Activated CD4-positive, alpha-beta T cell treated with anti-CD3 and anti-CD28 coated beads, Interleukin-2, amount 10 ng/mL, durations not matched to agents 24 days and 14 days (primary cell): ENCODE measurements at places on chromosomes 7 and 10. TPM values are rescaled to one million over a fixed set of nuclear protein-coding genes. Genes with fewer than 3 reads are reported as not detected.

Gene TDRD1
- 0.16 and 0.21 TPM in 2 replicates for total RNA-seq

DNA sequence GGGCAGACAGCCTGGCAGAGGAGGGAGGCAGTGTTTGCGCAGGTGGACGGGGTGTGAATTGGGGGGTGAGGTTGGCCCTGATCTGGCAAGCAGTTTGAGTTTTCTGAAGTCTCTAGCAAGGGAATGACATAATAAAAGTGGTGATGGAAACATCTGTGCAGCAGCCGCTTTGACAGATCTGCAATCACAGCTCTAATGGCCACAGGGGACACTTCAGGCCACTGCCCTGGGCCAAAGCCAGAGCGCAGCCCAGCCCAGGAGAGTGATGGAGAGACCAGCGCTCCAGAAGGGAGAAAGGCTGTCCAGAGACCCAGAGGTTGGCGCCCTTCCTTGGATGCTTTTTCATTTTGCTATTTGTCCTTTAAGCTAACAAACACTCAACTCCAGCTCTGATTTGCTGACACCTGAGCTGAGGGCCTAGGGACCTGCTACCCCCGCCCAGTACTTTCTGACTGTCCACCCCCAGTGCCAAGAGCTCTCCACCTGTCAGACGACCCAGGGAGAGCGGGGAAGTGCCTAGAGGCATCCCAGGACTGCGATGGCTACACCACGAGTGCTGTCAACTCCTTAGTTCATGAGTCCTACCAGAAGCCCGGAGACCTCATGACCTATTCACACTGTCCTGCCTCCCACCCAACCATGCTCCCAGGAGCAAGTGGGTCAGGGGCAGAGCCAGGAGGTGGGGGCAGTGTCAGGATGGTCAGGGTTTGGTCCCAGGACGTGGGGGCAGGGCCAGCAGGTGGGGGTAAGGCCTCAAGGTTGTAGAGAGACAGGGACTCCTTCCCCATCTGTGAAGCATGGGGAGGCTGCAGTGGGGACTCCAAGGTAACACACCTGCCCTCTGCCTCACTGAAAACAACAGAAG, 112.6 kb downstream of the PRKAG2 start:
- peaks cover 2% of the 10 kb centered on the region for H3K36me3 ChIP-seq
- peaks cover 3% of the 10 kb centered on the region for H3K27me3 ChIP-seq
- no peak for DNase-seq
- peaks cover 31% of the 10 kb centered on the region for H3K4me1 ChIP-seq
- H3K4me3 ChIP-seq = no peak overlapping the region

DNA sequence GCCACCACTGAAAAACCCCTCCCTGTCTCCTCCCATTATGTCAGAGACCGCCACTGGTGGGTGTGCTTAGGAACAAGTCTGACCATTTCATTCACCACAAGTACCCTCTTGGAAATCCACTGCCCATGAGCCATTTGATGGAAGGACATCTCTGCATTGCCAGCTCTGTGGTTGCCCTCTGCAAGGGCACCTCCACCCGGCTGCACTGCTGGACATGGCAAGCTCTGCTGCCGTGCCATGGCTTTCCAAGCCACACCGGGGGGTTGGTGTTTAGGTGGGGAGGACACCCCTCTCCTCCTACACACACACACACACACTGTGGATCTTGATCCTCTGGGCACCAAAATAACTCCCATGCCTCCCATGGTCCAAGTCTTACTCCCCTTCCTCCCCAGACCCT, 5.2 kb upstream of the PLXNA4 start:
- H3K4me3 ChIP-seq = no peak overlapping the region
- H3K4me1 ChIP-seq = peaks cover 12% of the 10 kb centered on the region

GRCh38 chr7:91165846-91166230, 98.4 kb upstream of the FZD1 start:
- H3K4me3 ChIP-seq = no peak overlapping the region
- no peak overlapping the region for H3K27ac ChIP-seq
- H3K4me1 ChIP-seq = no peaks in the 10 kb centered on the region
- no peaks in the 10 kb centered on the region for H3K27me3 ChIP-seq
- no peaks in the 10 kb centered on the region for H3K36me3 ChIP-seq

DNA sequence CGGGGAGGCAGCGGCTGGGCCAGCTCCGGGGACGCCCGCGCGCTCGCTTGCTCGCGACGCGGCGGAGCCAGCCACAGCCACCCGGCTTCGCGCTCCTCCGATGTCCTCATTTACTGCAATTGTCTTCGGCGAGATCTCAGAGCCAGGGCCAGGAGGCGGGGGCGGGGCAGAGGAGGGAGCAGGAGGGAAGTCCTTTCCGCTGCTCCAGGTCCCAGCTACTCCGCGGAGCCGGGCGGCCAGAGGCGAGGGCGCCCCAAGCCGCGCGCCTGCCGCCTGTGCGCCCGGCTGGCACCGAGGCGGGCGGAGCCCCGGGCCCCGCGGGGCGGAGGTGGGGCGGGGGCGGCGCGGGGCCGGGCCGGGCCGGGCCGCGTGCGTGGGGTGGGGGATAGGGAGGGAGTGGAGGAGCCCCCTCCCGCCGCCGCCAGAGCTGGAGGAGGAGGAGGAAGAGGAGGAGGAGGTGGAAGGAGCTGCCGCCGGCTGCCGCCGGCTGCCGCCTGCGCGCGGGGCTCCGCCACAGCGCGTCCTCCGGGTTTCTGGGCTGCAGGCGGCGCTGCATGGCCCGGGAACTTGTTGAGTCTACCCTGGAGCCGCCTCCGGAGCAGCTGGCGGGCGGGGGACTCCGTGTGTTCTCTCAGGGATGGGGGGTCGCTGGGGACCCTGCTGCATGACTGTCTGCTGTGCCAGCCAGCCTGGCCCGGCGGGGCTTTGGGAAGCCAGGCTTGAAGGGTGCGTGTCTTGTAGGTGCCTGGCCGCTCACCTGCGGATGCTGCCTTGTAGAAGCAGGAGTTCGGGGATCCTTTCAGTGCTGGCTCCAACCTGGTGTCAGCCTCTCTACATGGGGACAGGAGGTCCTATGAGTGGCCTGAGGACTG, at the start of gene INSYN2A:
TSS of gene INSYN2A (minus strand) at position 310 of the 872 bp plus-strand sequence. CDS start 20,196 bp downstream, outside the sequence.
- DNase-seq = no peak
- no peaks in the 10 kb centered on the region for H3K4me1 ChIP-seq
- no peak within 1 kb of the TSS for H3K27ac ChIP-seq
- peaks cover 37% of the 10 kb centered on the region for H3K27me3 ChIP-seq

Gene DENND2A
- not detected in 2 replicates for total RNA-seq

Gene OR2A12
- total RNA-seq = not detected in 2 replicates

Gene ATP6V0E2
- 43.5 and 46.7 TPM in 2 replicates for total RNA-seq

Gene ZNF488
- total RNA-seq = 0.07 TPM in 1 of 2 replicates, not detected in the other

GRCh38 chr10:132422903-132423825, 26.2 kb downstream of the PWWP2B start:
- peak overlapping the region; percentile 45 for H3K27ac ChIP-seq
- H3K4me1 ChIP-seq = peaks cover 4% of the 10 kb centered on the region
- H3K4me3 ChIP-seq = no peak overlapping the region
- no peak for DNase-seq

Gene TRIM73
- total RNA-seq = 3.8 and 5.8 TPM in 2 replicates

DNA sequence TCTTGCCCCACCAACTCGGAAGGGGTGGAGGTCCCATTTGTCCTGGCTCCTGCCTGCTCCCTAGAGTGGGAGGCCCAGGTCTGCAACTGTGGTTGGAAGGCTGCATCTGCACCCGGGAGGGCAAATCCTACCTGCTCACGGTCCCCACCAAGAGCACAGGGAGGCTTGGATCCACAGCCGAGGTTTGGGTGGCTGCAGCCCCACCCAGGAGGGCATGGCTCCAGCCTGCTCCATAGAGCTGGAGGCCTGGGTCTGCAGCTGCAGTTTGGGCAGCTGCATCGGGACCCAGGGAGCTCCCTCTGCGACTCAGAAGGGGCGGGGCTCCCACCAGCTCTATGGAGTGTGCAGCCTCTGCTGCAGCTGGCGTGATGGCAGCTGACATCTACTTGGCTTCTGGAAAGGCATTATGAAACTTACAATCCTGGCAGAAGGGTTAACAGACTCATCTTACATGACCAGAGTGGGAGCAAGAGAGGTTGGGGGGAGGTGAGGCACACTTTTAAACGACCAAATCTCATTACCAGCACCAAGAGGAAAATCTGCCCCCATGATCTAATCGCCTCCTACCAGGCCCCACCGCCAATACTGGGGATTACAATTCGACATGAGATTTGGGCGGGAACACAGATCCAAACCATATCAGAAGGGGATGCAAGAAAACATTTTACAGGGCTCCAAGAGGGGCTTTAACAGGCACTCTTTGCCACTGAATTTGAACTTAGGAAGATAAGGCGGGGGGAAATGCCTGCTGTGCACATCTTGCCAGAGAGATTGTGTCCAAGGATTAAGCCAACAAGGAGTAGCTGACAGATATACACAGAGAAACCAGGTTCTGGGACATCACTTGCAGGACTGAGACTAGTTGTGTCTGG, 8.2 kb upstream of the BLVRA start:
- peaks cover 15% of the 10 kb centered on the region for H3K4me1 ChIP-seq
- no peak for DNase-seq
- H3K27me3 ChIP-seq = peaks cover 2% of the 10 kb centered on the region
- H3K27ac ChIP-seq = peak overlapping the region; percentile 48
- no peaks in the 10 kb centered on the region for H3K36me3 ChIP-seq
- no peak overlapping the region for H3K4me3 ChIP-seq

GRCh38 chr7:136293272-136293671, 316.1 kb upstream of the MTPN start:
- H3K4me3 ChIP-seq = no peak overlapping the region
- no peak overlapping the region for H3K27ac ChIP-seq
- DNase-seq = no peak
- no peaks in the 10 kb centered on the region for H3K36me3 ChIP-seq
- no peaks in the 10 kb centered on the region for H3K27me3 ChIP-seq
- no peaks in the 10 kb centered on the region for H3K4me1 ChIP-seq

Gene MMRN2
- total RNA-seq = not detected in 2 replicates

DNA sequence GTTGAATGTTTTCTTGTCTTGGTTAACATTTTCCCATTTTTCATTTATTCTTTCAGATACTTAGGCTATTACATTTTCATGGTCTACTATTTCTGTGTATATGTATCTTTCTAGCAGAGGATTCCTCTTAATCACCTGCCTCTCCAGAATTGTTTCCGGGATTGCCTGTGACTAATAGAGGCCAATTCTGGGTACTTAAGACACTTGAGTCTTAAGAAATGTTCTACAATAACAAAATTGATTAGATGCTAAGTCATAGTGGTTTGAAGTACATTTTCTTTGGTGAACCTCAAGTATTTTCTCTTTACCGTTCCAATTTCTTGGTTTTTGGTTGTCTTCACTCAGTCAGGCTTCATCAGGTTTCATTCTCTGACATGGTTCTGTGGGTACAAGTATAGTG, 26.4 kb downstream of the BBS9 start:
- no peaks in the 10 kb centered on the region for H3K4me1 ChIP-seq
- peak; percentile 3 for DNase-seq
- no peaks in the 10 kb centered on the region for H3K36me3 ChIP-seq
- H3K27ac ChIP-seq = no peak overlapping the region
- no peak overlapping the region for H3K4me3 ChIP-seq
- H3K27me3 ChIP-seq = no peaks in the 10 kb centered on the region

DNA sequence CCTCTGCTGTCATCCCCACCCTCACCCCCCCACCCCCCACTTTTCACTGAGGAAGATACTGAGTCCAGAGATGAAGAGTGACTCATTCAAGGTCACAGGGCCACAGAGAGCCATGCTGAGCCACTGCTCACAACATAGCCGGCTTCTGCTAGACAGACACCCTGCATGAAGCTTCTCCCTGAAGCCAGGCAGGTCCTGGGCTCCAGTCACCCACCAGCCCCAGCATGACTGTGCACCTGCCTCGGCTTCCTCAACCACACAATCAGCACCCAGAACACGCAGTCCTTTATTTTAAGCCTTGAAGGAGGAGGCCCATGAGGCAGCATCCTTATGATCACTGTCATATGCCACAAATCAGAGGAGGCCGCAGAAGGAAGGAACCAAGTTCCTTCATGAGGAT, 19.2 kb upstream of the PRKAG2 start:
- H3K4me1 ChIP-seq = no peaks in the 10 kb centered on the region
- H3K27ac ChIP-seq = no peak overlapping the region
- H3K4me3 ChIP-seq = no peak overlapping the region
- DNase-seq = no peak
- peaks cover 6% of the 10 kb centered on the region for H3K27me3 ChIP-seq

Gene EPO
- 0.40 TPM in 1 of 2 replicates, not detected in the other for total RNA-seq

- no peak for DNase-seq
- no peak overlapping the region for H3K4me3 ChIP-seq
- no peaks in the 10 kb centered on the region for H3K4me1 ChIP-seq
- no peaks in the 10 kb centered on the region for H3K36me3 ChIP-seq
These were observed 138.0 kb downstream of the TACC2 start for GRCh38 chr10:122126763-122127659.

DNA sequence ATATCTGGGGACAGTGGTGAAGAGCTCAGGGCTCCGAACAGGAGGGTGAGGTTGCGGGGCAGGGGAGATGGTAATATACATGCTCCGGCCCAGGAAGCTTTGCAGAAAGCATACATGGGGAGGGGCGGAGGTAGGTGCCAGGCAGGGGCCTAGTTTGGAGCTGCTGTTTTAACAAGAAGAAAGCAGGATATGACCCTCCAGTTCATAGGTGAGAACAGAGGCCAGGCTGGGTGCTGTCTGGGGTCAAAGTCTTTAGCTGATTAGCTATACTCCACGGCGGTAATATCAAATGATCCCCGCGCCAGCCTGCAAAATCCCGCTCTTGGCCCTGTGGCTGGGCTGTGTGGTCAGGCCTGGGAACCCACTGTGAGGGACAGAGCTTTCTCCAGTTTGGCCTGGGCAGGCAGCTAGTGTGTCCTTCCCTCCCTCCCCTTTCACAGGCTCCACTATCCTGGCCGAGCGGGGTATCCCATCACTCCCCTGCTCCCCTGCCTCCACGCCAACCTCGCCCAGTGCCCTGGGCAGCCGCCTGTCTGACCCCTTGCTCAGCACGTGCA, 95.6 kb downstream of the NEURL1 start:
- no peaks in the 10 kb centered on the region for H3K4me1 ChIP-seq
- no peak for DNase-seq
- no peaks in the 10 kb centered on the region for H3K27me3 ChIP-seq
- H3K36me3 ChIP-seq = peaks cover 2% of the 10 kb centered on the region
- no peak overlapping the region for H3K4me3 ChIP-seq
- no peak overlapping the region for H3K27ac ChIP-seq

GRCh38 chr10:49500412-49500811, 38.5 kb downstream of the ERCC6 start:
- peaks cover 2% of the 10 kb centered on the region for H3K4me1 ChIP-seq
- no peak for DNase-seq
- no peak overlapping the region for H3K4me3 ChIP-seq
- peaks cover 12% of the 10 kb centered on the region for H3K36me3 ChIP-seq
- no peaks in the 10 kb centered on the region for H3K27me3 ChIP-seq
- H3K27ac ChIP-seq = no peak overlapping the region

DNA sequence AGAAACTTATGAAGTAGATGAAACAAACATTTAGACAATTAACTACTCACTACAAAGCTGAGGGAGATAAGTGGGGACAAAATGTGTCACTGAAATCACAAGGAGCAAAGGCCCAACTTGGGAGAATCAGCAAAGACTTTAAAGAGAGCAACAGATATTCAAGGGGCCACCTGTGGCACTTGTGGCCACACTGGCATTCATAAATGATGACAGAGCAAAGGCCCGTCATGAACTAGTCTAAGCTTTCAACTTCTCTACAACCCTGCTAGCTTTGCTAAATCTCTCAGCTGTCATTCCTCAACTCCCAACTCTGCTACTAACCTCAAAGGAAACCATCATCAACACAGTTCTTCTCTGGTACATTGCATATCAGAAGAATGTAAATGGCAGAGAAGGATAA, 178.4 kb downstream of the CPEB3 start:
- H3K4me1 ChIP-seq = peaks cover 2% of the 10 kb centered on the region
- no peaks in the 10 kb centered on the region for H3K27me3 ChIP-seq
- H3K36me3 ChIP-seq = peaks cover 3% of the 10 kb centered on the region
- no peak overlapping the region for H3K27ac ChIP-seq
- DNase-seq = no peak
- H3K4me3 ChIP-seq = no peak overlapping the region

- no peaks in the 10 kb centered on the region for H3K4me1 ChIP-seq
- peaks cover 2% of the 10 kb centered on the region for H3K36me3 ChIP-seq
- no peaks in the 10 kb centered on the region for H3K27me3 ChIP-seq
- H3K27ac ChIP-seq = no peak overlapping the region
- H3K4me3 ChIP-seq = no peak overlapping the region
These were observed 32.1 kb downstream of the KMT2C start for GRCh38 chr7:152403726-152404125.

Gene SCIN
- not detected in 2 replicates for total RNA-seq
